NCI-H1417 treated with DMSO at 0.1 percent for 48 hours (cell line): ENCODE measurements at places on chromosomes 3 and 15.

GRCh38 chr3:103126115-103126514, 691.3 kb downstream of the ZPLD1 start:
- DNase-seq: no peak

DNA sequence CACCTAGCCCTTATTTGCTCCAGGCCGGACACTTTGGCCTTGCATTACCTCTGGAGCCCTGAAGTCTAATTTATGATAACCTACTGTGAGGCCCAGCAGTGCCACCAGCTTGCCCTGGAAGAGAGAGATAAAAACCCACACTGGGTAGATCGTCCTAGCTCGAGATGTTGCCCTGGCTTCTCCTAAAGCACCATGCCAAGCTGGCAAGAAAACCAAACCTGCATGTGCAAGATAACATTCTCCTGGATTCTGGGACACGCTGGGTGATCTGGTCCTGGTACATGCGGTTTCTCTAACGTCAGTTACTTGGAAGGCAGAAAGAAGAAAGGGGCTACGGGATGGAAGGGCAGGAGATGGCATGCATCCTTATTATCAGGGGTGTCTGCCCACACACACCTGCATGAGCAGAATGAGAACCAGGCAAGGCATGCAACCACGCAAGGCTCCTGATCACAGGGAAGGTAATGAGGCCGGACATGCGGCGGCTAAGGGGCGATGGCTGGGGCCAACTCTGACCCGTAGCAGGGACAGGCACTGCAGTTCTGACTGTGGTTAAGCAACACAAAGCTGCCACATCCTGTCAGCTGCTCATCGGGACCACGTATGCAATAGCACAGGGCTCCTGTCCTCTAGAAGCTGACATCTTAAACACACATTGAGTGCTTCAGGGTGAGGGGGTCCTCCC, 73.0 kb downstream of the OXNAD1 start:
- no peak for DNase-seq

- DNase-seq: no peak
These were observed 44.9 kb downstream of the CHD2 start for GRCh38 chr15:92944946-92945521.

DNA sequence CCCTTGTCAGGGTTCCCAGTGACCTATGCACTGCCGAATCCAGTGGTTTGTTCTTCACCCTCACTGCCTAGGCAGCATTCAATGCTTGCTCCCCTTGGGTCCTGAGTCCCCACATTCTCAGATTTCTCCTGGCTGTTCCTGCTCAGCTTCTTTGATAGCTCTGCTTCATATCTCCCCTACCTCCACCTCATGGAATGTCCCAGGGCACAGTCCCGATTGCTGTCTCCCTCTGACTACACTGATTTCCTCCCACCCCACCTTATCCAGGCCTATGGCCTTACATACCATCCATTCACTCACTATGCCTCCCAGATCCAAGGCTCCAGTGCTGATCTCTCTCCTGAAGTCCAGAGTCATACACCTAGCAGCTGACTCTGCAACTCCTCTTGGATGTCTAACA, 1.5 kb upstream of the CDHR4 start:
- DNase-seq: no peak

DNA sequence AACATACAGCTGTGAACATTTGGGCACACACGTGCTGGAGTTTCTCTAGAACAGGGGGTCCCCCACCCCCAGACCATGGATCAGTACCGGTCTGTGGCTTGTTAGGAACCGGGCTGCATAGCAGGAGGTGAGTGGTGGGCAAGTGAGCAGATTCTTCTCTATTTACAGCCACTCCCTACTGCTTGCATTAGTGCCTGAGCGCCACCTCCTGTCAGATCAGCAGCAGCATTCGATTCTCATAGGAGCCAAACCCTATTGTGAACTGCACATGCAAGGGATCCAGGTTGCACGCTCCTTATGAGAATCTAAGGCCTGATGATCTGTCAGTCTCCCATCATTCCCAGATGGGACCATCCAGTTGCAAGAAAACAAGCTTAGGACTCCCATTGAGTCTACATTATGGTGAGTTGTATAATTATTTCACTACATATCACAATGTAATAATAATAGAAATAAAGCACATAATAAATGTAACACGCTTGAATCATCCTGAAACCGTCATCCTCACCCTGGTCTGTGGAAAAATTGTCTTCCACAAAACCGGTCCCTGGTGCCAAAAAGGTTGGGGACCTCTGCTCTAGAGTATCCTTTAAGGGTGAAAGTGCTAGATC, 25.8 kb downstream of the CHRM5 start:
- DNase-seq: no peak

GRCh38 chr3:111080413-111080812, 8.8 kb downstream of the NECTIN3 start:
- DNase-seq: no peak

GRCh38 chr15:25241241-25241801, 197.5 kb downstream of the UBE3A start:
- DNase-seq: no peak

DNA sequence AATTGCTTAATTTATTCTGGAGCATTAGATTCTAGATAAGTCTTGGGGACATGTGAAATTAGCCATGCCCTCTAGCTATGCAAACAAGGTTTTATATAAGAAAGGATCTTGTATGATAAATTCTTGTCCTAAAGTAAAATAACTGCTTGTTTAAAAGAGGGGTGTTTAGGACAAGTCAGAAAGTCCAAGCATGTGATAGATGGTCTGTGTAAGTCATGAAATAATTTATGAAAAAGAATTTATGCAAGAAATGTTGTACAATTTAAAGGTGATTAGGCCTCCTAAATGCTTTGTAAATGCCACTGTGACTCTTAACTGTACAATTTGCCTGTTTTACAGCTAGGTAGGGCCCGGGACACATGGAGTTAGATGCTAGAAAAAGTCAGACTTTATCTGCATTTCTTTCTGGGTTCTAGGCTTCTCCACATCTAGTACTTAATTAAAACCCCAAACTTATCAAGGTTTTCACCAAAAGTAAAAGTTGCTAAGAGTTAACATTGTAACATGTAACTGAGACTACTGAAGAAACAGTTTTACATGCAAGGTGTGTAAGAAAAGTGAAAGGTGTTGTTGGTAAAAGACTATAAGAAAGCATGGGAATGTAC, 13.2 kb downstream of the LINS1 start:
- no peak for DNase-seq

DNA sequence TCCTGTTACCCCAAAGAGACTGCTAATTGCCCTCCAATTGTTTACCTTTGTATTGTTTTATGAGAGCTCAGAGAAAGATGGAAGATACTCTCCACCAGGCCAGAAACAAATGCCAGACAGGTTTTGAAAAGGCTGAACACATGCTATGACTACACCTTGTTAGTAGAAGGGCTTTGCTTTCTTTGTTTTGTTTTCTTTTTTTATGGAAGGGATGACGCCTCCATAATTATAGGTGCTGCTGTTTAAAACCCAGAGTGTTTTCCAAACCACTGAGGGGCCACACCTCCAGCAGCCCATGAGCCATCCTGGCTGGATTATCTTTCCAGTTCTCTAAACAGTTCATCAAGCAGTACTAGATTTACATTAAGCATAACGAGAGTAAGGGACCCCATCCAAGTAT, 5.6 kb upstream of the FOXP1 start:
- peak; percentile 72 for DNase-seq

DNA sequence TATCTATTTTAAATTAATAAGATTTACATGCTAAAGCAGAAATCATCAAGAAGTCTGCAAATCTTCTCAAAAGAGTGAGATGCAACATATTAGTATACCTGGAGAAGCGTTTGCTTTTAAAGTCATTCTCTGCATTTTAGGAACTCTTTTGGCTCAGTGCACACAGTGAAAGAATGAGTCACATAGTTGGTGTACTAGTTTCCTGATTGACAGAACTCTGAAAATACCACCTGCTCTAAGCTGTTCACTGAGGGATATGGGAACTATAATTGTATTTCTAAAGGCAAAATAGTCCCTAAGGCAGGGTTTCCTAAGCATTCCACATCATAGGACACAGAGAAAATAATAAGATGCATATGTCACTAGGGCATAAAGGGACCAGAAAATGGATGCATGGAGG, 838.5 kb downstream of the DIPK2A start:
- DNase-seq: no peak

- DNase-seq: no peak
These were observed 108.5 kb upstream of the PFN2 start for GRCh38 chr3:150079029-150079739.

- DNase-seq: no peak
These were observed 19.4 kb upstream of the SERPINI2 start for GRCh38 chr3:167493244-167493643.

- DNase-seq: no peak
These were observed 87.3 kb downstream of the MESD start for GRCh38 chr15:80902298-80902801.

DNA sequence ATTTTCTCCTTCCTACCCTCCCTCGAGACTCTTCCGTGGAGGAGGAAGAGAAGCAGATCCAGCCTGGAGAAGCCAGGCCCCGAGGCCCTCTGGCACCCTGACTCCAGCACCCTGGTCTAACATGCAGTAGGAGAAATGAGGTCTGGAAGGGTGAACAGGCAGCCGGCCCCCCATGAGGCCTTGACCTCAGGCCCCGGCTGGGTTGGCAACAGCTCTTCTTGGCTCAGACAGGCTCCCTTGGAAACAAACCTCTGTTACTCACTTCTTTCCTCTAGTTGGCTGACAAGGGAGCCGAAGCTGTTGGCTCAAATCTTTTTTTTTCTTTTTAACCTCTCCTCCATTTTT, 73.4 kb downstream of the CPN2 start:
- DNase-seq: no peak

DNA sequence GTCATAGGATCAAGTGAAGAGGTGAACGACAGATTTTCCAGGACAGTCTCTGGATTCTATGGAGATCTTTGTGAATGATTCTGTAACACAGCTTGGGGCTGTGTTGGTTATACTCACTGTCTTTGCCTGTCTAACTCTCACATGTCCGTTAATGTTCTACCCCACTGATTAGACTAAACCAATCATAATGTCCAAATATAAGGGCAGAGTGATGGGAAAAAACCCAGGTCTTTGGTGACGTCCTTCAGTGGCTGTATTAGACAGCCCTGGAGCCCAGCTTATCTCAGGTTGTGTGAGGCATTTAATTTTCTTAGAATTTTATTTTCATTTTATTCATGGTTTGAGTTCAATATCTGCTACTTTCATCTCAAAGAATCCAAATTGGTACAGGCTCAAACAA, 59.3 kb upstream of the TRA2B start:
- DNase-seq: no peak

- no peak for DNase-seq
These were observed 41.6 kb downstream of the ILDR1 start for GRCh38 chr3:121980450-121980796.

- DNase-seq: no peak
These were observed 184.9 kb downstream of the MINAR1 start for GRCh38 chr15:79617071-79617470.

- no peak for DNase-seq
These were observed 385.8 kb downstream of the C3orf38 start for GRCh38 chr3:88535563-88535962.

DNA sequence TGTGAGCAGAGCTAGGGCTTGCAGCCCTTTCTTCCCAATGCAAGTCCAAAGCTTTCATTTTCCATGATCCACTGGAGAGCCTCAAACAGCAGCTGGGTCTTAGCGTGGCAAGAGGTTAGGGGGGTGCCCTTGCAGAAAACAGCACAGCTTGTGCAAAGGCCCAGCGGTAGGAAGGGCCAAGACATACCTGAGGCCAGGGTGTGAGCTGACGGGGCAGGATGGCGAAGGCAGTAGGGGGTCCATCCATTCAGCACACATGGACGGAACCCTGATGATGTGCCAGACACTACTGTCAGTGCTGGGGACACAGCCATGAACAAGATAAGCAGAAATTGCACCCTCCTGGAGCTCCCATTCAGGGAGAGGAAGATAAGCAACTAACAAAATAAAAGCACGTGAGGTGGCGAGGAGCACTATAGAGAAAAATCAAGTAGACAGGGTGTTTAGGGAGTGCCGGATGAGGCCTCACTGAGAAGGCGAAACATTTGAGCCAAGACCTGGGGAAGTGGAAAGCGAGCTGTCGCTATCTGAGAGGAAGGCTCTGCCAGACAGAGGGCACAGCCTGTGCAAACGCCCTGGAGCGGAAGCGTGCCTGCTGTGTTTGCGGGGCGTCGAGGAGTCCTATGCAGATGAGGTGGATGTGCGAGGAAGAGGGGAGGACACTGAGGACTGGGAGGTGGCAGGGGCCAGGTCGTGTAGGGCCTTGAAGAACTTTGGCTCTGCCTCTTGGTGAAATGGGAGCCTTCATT, 43.4 kb downstream of the SLC6A1 start:
- DNase-seq: no peak

GRCh38 chr15:71730277-71731144, 79.8 kb upstream of the NR2E3 start:
- peak; percentile 5 for DNase-seq

DNA sequence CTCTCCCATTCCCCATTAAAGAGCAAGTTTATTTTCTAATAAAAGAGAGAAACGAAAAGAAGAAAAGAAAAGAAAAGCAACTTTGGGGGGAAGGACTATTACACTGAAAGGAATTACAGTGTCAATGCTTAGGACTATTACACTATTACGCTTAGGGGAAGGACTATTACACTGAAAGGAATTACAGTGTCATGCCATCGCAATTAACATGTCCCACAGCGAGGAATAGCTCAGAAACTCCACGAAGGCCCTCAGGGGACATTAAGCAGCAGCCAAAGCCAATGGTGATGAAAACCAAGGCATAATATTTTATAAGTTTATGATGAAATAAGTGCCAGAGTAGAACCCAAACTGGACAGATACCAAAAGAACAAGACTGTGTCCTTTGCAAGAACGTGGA, 22.1 kb upstream of the DET1 start:
- no peak for DNase-seq

DNA sequence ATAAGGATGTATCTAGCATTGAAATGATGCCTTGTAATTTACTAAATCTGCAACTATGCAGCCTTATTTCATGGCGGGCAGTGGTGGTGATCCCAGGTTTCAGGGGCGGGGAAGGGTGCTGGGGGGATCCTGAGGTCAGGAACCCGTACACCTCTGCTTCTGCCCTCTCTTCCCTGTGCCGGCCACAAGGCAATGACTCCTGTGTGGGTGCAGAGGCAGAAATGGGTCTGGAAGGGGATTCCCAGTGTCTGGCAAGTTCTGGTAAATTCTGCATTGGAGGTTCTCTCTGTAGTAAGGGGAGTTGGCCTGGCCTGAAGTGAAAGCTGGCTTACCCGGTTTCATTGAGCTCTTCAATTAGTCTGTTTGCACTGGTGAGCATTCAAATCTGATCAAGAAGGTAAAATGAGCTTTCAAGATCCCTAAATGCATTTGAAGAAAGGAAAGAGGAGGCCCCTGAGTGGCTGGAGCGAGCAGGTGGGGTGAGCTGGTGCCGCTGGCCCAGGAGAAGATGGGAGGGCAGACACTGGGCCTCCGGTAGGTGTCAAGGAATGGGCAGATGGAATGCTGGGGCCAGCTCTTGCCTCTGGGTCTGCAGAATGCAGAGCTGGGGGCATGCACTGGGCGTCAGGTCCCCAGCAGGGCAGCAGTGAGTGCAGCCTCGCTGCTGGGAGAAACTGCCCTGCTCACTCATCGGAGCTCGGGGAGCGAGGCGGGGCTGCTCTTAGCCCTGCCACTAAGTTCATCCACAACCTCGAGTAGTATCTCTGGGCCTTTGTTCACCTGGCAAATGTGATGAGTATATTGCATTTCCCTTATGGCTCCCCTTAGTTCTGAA, 13.7 kb downstream of the NRROS start:
- DNase-seq: no peak
